ENCODE measurements at places on chromosomes 1 and 21.
A peak's percentile ranks its signal among the peaks of the same experiment; 100 is the strongest.

GRCh38 chr1:237396426-237396825 is 354.4 kb downstream of the RYR2 start:
- no peak for DNase-seq

DNA sequence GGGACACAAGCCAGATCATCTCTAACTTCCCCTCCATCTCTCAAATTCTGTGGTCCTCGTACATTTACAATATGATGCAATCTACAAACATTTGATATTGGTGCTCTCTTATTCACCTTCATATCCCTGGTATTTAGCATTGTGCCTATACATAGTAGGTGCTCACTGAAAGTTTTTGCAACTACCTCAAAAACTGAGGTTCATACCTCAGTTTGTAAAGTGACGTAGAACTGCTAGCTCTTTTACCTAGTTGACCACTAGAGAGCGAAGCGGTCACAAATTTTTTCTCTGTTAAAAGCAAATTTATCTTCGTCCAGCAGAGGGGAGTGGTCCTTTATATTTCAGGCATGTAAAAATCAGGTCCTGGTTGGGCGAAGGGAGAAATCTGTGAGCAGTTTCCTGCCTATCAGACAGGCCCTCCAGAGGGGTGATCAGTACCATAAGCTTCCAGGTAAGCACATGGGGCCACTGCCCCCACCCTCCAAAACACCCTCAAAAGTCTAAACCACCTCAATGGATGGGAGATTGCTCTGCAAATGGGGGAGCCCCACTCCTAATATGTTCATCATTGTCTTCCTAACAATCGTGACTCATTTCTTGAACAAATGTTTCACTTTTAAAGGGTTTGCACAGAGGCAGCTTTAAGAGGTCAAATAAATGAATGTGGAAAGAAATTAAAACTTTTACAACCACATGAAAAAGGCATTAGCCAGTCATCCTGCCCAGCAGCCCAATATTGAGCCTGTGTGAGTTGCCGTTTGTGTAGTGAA is 10.6 kb upstream of the HLCS start:
- DNase-seq = peak; percentile 29

DNA sequence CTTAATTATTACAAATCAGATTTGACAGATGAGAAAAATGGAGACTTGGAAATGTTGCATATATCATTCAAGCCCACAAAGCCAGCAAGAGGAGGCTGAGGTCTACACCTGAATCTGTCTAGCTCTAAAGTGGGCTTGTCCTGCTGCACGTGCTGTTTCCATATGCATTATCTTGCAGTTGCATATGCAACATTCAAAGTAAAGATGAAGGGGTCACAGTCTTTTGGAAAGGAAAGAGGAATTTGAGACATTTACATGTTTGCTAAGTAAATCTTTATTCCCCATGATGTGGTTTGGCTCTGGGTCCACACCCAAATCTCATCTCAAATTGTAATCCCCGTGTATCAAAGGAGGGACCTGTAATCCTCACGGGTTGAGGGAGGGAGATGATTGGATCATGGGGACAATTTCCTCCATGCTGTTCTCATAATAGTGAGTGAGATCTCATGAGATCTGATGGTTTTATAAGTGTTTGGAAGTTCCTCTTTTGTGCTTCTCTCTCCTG is 98.3 kb downstream of the BACH1 start:
- no peak for DNase-seq

GRCh38 chr1:37477198-37477931 is 3.0 kb downstream of the ZC3H12A start:
- peak; percentile 86 for DNase-seq

Measured in activated CD4-positive, alpha-beta T cell treated with anti-CD3 and anti-CD28 coated beads, Interleukin-2, amount 50 U/mL, for 48 hours (primary cell).